ENCODE measurements at places on chromosomes 4 and X.

DNA sequence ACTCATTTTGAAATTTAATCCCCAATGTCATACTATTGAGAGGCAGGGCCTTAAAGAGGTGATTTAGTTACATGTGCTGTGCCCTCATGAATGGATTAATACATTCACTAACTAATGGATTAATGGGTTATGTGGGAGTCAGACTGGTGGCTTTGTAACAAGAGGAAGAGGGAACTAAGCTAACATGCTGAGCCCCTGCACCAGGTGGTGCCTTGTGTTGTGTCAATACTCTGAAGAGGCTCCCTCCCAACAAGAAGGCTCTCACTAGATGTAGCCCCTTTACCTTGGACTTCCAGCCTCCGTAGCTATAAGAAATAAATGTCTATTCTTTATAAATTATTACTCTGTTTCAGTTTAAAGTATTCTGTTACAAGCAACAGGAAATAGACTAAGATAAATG lies 411.9 kb upstream of the EMCN start:
- no peak for DNase-seq

- no peak for DNase-seq
These were observed 400.8 kb upstream of the SLIT2 start for GRCh38 chr4:19850909-19851308.

GRCh38 chr4:7557456-7557855 lies 122.7 kb upstream of the PSAPL1 start:
- DNase-seq: no peak

DNA sequence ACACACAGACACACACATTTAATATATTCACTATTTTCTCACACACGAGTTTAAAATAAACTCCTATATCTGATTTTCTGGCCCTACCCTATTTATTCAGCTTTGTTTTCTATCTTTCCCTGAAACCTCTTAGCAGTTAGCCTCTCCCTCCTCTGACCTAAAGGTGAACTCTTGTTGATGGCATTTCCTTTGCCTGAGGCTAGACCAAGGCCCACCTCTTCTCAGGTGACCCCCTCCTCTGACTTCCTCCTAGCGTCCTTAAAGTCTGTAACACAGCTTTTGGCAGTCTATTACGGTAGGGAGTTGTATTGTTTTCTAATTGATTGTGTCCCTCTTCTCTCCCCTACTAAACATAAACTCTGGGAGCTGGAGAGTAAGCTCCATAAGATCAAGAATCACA lies 1.7 kb upstream of the SRPX2 start:
- no peak for DNase-seq

GRCh38 chrX:21126661-21127060 lies 247.6 kb upstream of the CNKSR2 start:
- no peak for DNase-seq

DNA sequence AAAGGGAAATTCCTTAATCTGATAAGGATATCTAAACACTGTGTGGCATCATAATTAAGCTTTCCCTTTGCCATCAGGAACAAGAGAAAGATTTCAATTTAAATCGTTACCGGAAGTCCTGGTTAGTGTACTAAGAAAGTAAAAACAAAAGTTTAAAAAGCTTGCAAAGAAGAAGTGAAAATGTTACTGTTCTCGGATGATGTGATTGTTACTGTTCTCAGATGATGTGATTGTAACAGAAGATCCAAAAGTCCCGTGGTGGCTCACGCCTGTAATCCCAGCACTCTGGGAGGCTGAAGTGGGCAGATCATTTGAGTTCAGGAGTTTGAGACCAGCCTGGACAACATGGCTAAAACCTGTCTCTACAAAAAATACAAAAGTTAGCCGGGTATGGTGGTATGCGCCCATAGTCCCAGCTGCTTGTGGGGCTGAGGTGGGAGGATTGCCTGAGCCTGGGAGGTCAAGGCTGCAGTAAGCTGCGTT lies 62.5 kb downstream of the RGS12 start:
- DNase-seq: no peak

- peak; percentile 48 for DNase-seq
These were observed 73.6 kb upstream of the DHX15 start for GRCh38 chr4:24657768-24658617.

- peak; percentile 13 for DNase-seq
These were observed 663.6 kb downstream of the STIM2 start for GRCh38 chr4:27524224-27524623.

GRCh38 chrX:39654183-39654925 lies 443.4 kb downstream of the BCOR start:
- DNase-seq: no peak

DNA sequence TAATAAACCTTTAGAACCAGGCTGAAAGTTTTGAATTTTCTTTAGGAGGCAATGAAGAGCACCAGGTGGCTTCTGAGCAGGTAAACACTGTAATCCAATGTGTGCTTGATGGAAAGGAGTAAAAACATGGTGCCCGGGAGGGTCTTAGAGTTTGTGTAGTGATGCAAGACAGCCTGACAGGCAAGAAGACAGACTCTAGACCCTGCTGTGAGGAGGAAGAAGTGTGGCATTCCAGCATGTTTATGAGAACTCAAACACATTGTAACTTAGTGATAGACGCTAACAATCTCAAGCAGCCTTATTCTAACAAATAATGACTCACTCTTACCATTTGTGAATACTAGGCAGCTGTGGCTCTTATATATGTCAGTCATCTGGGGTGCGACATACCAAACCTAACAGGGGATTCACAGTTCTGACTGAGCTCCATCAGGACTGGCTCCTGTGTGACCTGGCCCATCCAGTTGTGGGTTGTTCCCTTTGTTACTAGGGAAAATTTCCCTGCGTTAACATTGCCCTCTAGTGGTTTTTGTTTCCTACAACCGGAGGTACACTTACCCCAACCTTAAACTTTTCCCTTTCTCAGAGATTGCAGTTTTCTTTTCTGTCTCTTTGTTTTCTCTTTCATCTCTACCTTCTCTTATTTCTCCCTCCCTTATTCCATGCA lies 53.8 kb downstream of the VSIG4 start:
- DNase-seq: peak; percentile 74

DNA sequence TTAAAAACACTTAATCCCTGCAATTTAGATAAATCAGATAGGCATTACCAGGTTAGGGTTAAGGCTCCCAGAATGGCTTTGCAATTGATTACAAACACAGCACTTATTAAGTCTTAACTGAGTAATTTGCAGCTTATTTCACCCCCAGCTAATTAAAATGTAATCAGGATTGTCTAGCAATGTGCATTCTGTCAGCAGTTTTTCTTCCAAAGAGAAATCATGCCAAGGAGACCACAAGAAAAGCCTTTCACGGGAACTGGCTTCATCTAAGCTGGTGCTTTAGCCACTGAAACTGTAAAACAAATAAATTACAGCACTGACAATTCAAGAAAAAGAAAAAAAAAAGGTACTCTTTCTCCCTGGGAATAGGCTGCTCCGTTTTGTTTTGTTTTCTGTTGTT lies 2.1 kb downstream of the ANOS1 start:
- DNase-seq: no peak

GRCh38 chrX:9003041-9003440 lies 30.9 kb downstream of the FAM9B start:
- DNase-seq: peak; percentile 0

DNA sequence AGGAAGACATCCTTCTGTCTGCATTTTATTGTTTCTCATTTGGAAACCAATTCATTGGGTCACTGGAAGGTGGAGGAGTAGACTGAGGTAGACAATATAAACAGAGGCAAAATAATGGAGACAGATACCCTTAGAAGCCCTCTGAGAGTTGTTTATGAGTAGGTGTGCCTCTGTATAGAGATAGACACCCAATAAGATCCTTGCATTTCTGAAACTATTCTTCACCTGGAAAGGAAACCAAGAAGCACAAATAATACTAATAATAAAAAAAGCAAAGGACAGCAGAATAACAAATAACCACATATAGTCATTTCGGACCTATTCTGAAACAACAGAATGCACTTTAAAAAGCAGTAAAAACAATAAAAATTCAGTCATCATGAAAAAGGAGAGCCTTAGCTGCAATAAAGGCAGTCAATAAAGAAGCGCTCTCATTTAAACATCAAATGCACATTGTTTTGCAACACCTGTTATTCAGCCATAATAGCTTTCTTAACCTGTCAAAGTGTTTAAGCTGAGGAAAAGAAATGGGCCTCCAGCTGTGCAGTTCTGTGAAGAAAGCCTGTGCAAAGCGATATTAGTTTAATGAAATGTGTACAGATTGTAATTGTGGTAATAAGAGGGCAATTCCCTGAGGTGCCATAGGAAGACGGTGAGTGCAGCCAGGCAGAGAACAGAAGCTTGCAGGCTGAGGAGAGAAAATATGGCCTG lies 904.2 kb downstream of the STPG2 start:
- DNase-seq: no peak

DNA sequence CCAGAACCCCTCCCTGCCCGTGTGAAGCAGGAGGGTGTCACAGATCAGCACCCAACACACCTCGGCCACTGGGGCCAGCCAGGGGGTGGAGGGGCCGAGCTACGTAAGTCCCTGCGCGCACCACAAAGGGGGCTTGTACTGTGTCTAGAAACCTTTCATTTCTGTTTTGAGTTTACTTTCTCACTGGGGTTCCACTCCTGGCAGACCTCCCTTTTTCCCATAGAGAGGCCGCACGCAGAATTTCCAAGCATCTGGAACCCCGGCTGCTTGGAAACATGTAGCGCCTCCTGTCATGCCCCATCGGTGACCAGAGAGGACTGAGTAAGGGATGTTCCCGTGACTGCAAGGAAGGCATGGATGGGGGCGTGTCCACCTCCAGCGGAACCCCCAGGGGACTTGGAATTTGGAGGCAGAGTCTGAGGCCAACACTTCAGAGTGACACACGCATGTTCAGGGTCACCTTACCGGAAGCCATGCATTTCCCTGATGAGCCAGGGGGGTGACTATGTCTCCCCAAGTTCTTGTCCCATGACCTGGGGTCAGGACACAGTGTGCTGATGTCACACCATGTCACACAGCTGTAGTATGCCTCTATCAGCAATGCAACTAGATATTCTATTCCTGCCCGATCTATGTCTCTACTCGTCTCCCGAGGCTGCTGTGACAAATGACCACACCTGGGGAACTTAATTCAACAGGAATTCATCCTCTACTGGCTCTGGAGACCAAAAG lies 105.3 kb downstream of the DHRSX start:
- DNase-seq: no peak

DNA sequence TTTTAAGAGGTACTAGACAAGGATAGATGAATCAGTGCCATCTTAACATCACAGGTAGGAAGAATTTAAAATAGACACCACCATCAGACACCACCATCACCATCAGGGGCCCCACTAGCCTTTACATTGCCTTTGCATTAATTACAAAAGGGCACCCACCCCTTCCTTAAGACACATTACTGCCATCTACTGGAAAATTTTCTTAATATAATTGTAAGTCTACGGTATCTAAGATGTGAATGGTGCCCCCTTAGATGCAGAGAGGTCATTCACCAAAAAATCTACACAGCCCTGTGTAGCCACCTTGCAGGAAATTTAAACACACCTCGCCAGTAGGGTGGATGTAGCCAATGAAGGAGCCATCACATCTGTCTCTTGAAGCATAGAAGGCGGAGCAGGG lies 184.1 kb downstream of the MID1IP1 start:
- peak; percentile 60 for DNase-seq

- DNase-seq: no peak
These were observed 1192.1 kb upstream of the PRKX start for GRCh38 chrX:4905576-4905975.

DNA sequence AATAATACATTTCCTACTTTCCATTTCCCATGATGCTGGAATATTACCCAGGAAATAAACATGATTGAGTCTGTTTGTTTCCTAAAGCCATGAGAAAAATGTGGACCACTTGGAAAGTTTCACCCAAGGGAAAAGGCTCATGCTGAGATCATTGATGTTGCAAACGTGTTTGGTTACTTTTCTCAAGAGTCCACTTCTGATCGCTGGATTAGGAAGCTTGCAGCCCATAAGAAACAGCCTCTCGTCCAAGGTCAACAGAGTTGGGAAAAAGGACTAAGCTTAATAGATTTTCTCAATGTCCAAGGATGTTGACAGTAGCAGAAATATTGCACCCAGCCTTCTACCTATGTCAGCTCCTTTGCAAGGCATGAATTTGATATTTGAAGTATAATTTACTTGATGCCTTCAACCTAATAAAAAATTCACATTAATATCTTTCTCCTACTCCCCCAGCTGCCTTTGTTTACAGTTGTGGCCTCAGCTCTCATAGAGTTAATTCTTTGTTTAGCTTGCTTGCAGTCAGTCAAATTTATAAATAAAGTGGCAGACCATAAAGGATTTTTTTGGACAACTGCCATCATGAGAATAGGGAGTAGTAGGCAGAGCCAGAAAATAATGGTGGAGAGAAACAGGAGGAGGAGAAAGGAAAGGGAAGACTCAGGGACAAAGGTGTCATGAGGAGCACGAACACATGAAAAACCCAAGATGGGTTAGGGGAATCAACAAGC lies 65.6 kb upstream of the BLTP1 start:
- DNase-seq: no peak

DNA sequence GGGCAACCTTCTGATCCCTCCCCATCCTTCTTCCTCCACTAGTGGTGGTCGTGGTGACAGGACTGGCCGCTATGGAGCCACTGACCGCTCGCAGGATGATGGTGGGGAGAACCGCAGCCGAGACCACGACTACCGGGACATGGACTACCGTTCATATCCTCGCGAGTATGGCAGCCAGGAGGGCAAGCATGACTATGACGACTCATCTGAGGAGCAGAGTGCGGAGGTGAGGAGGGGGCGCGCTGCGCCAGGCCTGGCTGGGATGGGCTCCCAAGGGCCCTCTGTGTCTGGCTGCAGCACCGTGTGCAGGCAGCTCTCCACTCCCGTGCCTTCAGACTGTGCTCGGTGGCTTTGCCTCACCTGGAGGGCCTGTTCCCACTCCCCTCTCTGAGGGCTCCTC lies 24.3 kb downstream of the RBM10 start:
- DNase-seq: no peak

- no peak for DNase-seq
These were observed 62.3 kb downstream of the CCNG2 start for GRCh38 chr4:77219266-77219665.

DNA sequence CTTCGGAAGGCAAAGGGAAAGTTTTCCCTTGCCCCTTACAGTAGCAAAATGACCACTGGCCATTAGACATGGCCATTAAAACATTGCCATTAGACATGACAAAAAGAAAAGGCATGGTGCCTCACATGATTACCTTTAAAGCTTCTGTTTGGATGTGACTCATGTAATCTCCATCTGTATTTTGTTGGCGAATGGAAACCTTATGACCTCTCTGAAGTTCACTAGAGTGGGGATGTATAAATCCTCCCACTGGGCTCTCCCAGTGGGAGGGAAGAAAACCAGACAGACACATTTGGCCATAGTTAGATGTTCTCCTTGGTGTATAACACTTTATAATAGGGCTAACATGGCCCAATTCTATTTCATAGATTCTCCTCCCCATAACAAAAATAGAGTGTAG lies 152.6 kb downstream of the MAGEB17 start:
- DNase-seq: no peak

GRCh38 chr4:39568805-39569204 lies 41.6 kb upstream of the UGDH start:
- DNase-seq: no peak

GRCh38 chr4:163895378-163896005 lies 401.0 kb downstream of the TMA16 start:
- peak; percentile 19 for DNase-seq
